ENCODE measurements at places on chromosomes 16 and 17.

DNA sequence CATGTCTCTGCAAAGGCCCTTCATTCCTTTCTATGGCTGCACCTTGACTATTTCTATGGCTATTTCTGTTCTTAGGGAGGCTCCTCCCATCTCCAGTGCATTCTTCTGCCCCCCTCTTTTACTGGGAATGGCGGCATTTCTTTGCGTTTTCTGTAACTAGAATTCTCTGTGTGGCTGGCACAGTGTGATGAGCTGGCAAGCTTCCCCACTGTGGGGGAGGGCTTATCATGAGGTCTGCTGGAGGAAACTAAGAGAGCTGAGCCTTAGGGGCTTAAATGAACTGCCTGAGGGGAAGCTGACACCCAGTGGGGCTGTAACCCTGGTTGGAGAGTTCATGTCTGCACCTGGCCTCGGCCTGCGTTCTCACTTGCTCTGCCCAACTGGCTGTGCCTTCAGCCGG lies 1.5 kb upstream of the CARD14 start:
- no peak for ATAC-seq

- ATAC-seq = no peak
These were observed 59.0 kb downstream of the CRISPLD2 start for GRCh38 chr16:84878770-84879169.

- peak; percentile 37 for ATAC-seq
These were observed 22.9 kb downstream of the PRCD start for GRCh38 chr17:76562734-76563148.

DNA sequence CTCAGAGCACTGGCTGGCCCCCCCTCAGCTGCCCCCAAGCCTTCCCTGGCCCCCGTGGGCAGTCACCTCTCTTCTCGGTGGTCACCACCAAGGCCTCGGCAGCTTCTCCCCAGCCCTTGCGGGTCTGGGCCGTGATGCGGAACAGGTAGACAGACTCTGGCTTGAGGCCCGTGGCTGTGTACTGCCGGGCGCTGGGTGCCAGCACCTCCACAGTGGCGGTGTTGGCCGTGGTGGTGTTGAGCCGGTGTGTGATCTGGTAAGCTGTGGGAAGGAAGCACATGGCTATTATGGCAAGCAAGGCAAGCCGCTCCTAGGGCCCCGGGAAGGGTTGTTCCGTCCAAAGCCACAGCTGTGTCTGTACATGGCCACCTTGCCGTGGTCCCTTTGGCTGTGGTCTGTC lies 78.4 kb upstream of the CDC42EP4 start:
- ATAC-seq = no peak

DNA sequence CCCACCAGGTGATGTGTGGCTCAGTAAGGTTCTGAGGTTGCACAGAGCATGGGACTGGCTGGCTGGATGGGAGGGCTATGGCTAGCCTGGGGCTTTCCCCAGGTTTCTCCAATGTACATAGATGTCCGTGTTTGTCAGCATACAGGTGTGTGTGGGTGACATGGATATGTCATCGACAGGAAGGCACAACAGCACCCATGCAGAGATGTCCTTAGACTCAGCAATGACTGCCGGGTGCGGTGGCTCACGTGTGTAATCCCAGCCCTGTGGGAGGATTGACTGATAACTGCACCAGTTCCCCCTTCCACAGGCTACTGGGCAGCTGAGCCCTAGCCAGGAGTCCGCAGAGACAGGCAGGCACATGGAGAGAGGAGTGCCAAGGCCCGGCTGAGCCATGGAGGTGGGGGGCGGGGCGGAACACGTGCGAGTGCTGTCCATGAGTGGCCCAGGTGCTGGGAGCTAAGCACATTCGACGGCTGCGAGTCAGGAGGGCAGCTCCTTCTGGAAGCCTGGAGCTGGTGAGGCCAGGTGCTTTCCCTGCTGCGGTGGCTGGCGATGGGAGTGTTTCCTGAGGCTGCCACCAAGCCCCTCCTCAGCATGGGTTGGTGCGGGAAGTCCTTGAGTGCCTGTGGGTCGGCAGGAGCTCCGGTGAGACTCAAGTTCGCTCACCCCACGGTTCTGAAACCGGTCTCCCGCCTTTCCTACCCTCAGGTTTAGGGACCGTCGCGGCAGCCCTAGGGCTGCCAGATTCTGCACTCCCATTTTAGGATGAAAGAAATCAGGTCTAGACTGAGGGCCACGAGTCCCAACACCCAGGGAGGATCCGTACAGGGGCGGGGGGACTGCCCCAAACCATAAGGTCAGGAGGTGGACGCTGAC lies 858 bp upstream of the ASPSCR1 start:
- ATAC-seq = peak; percentile 38

DNA sequence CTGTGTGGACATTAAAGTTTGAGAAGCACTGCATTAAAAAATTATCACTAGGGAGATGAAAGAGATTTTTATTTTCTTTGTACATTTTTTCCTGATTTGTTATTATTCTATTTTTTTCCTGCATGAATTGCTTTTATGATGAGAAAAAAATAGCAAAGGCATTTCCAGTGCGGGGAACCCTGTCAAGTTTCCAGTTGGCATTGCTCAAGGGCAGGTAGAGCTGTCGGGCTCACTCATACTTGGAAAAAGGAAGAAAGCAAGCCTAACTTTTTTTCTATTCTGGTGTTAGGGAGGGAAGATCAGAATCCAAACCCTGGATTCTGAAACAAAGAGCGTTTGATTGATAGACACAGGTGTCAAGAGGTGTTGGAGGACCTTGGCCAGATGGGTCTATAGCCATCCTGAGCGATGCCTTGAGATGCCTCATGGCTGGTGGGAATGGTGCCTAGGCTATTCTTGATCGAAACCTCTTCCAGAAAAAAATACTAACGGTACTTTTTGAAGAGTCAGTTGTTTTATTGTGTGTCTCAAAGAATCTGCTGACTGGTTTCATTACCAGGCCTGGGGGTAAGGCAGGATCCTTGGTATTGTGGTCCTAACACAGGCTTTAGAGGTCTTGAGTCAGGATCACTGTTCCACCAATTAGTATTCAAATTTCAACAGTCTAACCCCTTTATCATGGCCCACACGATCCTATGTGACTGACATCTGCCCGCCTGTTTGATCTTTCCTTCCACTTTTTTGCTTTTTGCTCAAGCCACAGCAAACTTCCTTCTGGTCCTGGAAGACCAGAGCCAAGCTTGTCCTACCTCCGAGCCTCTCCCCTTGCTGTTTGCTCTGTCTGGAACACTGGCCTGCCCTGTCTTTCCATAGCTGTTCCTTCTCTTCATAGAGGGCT lies 20.1 kb downstream of the SNX29 start:
- ATAC-seq = no peak

DNA sequence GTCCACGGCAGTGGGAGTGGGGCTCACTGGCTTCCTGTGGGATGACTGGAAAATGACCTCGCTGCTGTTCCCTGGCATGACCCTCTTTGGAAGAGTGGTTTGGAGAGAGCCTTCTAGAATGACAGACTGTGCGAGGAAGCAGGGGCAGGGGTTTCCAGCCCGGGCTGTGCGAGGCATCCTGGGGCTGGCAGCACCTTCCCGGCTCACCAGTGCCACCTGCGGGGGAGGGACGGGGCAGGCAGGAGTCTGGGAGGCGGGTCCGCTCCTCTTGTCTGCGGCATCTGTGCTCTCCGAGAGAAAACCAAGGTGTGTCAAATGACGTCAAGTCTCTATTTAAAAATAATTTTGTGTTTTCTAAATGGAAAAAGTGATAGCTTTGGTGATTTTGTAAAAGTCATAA lies 7.8 kb upstream of the RNF213 start:
- ATAC-seq = peak; percentile 79

DNA sequence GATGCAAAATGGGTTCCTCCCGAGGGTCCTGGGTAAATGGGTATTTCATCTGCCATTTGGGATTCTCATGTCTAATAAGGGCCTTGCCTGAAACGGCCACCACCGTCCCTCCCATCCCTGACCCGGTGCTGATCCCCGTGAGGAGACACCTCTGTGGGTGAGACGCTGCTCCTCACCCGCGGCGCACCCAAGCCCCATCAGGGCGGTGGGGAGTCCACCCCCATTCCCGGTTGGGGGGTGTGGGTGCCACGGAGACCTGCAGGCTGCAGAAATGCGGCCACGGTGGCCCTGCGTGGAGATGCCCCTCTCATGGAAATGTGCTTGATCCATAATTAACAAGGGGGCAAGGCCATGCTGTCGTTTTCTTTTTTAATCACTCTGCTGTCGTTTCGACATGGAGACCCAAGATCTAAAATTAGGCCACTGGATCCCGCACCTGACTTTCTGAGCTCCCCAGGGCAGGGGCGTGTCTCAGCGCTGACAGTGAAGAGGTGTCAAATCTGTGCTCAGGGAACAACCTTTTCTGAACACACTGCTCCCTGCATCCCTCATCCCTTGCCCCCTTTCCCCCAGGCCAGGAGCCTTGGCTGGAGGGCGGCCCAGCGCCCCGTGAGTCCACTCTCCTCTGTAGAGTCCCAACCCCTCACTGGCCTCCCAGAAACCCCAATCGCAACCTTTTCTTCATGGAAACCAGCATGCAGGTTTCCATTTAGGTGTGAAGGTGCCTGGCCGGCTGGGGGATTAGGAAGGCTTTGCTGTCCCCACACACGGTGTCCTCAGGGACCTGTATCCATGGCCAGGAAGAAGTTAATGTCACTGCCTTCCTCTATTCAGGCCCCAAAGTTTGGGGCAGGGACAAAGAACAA lies 38.9 kb downstream of the PEMT start:
- ATAC-seq = no peak

- no peak for ATAC-seq
These were observed 385.0 kb downstream of the CDH11 start for GRCh38 chr16:64736857-64737256.

DNA sequence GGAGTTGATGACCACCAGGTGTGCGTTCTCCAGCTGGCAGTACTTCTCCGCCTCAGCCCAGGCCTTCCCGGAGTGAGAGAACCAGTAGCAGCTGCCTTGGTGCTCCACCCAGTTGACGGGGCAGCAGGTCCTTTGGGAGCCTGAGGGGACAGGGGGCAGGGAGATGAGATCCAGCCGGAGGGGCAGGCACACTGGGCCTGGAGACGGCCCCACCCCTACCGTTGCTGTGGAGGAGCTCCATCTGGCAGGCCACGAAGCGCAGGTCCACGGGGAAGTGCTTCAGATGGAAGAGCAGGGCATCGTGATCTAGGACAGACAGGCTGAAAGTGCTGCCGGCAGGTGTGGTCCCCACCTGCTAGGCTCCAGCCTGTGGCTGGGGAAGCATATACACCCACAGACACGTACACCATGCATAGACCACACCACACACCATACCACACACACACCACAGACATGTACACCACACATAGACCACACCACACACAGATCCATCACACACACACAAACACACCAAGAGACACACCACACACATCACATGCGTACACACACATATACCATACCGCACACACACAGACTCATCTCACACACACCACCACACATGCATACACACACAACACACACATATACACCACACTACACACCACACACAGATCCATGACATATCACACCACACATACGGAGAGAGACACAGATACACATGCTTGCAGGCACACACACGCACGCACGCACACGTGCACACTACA lies 7.4 kb downstream of the ASGR2 start:
- no peak for ATAC-seq

DNA sequence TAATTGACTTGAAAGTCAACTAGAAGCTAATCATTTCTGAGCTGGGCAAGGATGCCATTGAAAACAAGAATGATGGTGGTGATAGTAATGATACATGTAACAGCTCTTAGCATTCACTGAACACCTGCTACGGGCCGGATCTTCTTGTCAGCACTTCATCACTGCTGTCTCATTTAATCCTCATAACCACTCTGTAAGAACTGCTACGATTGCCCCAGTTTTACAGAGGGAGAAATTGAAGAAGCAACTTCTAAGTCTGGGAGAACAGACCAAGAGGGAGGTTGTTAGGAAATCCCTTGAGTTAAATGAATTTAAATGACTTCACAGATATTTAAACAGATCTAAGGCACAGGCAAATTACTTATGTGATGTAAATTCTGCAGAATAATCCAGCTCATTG lies 7.0 kb upstream of the GAN start:
- no peak for ATAC-seq

GRCh38 chr16:3938843-3939624 lies 58.5 kb upstream of the CREBBP start:
- ATAC-seq = peak; percentile 52

- ATAC-seq = peak; percentile 74
These were observed 39.4 kb upstream of the RAI1 start for GRCh38 chr17:17641621-17642409.

DNA sequence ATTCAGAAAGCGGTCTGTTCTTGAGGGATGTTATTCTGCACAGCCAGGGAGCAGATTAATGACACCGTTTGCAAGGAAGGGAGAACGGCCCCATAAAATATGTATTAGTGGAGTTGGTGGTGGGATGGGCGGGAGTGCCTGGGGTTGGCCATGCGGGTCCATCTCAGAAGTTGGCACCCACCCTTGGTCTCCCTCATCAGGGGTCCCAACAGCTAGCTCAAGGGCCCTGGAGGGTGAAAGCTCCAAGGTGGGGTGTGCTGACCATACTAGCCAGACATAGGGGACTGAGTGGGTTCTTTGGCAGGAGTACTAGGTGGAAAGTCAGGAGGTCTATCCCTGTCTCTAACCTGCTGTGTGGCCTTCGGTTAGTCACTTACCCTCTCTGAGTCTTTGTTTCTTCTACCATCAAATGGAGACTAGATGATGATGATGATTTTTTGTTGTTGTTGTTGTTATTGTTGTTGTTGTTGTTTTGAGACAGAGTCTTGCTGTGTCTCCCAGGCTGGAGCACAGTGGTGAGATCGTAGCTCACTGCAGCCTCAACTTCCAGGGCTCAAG lies 83.2 kb upstream of the BRD7 start:
- no peak for ATAC-seq

Data from esophagus mucosa (tissue), 1 donor.